ENCODE measurements at places on chromosomes 2 and 18.
A peak's percentile ranks its signal among the peaks of the same experiment; 100 is the strongest.

GRCh38 chr18:79604205-79604912, 75.2 kb upstream of the CTDP1 start:
- no peak for DNase-seq

- DNase-seq: no peak
These were observed 54.5 kb downstream of the MEMO1 start for GRCh38 chr2:31956312-31956711.

- no peak for DNase-seq
These were observed 117.4 kb upstream of the CWC22 start for GRCh38 chr2:180124273-180125139.

GRCh38 chr2:37575780-37576179, 95.7 kb downstream of the CDC42EP3 start:
- DNase-seq: no peak

- DNase-seq: no peak
These were observed 1.4 kb downstream of the C1QL2 start for GRCh38 chr2:119156891-119157773.

GRCh38 chr2:95158891-95159619, 593 bp downstream of the ZNF514 start:
- DNase-seq: peak; percentile 46

DNA sequence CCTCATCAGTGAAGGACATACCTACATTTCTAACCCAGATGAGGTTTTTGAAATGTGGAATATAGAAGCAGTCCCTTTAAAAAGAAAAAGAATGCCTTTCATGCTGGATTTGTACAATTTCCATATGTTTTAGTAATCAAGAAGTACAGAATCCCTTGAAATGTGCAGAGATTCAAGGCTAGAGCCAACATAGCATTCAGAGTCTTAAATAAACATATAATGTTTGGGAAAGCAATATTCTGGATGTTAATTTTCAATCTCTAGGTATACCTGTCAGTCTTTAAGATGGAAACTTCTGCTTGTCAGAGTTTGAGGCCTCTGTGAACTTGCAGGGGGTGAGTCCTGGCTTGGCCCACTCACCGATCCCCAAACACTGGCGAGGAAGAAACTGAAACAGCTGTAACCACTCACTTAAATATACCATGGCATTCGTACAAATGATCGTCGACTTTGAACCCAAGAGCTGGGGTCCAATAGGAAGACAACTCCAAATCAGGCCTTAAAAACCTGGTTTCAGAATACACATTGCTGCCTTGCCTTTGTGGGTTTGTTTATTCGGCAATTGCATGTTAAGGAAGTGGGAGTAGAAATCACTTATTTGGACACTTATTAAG, 132.8 kb upstream of the NCK2 start:
- DNase-seq: no peak

- DNase-seq: no peak
These were observed 652.0 kb downstream of the DPP10 start for GRCh38 chr2:115094441-115094840.

DNA sequence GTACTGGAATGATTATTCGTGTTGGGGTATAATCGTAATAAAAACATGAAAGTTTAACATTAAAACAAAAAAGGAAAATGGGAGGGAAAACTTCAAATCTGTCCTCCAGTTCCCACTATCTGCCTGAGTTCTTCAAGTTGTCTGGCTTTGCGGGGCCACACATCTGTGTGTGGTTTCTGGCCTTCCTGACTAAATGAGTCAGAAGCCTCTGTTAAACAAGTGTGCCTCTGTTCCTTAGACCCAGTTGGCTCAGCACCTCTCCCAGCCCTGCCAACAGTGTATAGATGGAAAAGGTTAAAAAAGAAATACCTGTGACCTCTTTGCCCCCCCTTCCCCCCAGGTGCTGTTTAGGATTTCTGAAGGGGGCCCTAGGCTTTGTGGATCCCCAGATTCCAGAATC, 30.2 kb downstream of the XDH start:
- DNase-seq: no peak

DNA sequence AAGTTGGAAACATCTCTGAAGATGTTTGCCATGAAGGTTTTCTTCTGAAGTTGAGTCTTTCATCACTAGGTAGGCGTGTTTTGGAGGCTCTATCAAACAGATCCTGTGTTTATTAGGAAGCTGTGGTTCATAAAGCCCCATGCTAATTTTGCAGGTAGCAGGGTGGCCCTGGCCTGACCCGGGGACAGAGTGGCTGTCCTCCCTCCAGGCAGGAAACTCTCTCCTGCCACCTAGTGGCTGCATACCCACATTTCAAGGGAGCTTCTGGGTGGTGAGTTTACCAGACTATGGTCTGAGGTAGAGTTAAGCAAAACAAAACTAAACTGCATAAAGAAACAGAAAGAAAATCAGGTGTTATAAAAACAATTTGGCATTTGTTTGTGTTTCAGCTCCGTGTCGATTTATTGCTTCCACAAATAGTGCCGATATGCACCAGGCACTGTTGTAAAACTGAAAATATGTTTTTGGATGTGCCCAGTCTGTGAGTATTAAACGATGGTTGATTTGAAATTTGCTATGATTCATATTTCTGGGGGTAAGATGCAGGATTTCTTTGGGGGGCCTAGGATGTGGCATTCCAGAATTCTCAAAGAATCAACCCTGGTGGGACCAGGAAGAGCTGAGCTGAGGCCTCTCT, 26.0 kb upstream of the IL37 start:
- DNase-seq: peak; percentile 57

DNA sequence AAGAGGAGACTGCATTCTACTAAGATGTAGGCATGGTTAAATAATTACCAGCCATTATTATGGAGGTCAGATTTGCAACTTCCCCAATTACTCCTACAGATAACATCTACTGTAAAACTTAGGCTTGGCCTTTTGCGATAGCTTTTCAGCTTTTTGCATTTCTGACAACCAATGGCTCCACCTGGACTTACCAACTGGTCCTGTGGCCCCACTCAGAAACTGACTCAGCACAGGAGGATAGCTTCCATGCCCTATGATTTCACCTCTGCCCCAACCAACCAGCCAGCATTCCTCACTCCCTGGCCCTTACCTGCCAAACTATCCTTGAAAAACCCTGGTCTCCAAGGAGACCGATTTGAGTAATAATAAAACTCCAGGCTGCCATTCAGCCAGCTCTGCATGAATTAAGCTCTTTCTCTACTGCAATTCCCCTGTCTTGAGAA, 28.2 kb downstream of the TUBB6 start:
- DNase-seq: no peak

DNA sequence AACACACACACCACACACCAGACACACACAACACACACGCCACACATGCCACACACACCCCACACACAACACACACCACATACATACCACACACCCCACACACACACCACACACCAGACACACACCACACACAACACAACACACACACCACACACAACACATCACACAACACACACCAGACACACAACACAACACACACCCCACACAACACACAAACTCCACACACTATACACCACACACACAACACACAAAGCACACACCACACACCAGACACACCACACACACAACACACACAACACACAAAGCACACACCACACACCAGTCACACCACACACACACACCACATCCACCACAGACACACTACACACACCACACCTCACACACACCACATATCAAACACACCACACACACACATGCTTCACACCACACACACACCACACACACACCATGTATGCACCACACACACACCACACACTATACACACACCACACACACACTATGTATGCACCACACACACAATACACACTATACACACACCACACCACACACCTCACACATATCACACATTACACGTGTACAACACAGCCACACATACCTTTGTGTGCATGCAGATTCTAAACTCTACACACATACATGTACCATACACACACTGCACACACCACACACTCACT, 72.2 kb downstream of the TMEM18 start:
- DNase-seq: no peak

- DNase-seq: no peak
These were observed 21.8 kb downstream of the MTCL1 start for GRCh38 chr18:8726963-8727705.

- DNase-seq: no peak
These were observed 18.4 kb downstream of the KCNK3 start for GRCh38 chr2:26710743-26711456.

DNA sequence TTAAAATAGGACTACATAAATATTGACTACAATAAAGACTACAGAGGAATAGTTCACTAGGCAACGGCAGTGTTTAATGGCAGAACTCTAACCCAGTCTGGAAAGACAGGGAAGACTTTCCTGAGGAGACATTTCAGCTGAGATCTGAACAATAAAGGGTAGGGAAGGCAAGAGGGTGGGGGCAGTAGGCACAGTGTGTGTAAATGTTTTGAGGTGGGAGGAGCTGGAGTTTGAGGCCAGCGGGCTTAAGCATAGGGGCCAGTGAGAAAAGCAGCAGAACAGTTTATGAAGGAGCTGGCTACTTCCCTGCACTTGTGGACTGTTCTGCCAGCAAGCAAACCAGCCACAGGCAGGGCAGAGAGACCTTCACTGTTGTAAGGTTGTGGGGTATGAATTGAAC, 76.6 kb upstream of the UGP2 start:
- DNase-seq: no peak

DNA sequence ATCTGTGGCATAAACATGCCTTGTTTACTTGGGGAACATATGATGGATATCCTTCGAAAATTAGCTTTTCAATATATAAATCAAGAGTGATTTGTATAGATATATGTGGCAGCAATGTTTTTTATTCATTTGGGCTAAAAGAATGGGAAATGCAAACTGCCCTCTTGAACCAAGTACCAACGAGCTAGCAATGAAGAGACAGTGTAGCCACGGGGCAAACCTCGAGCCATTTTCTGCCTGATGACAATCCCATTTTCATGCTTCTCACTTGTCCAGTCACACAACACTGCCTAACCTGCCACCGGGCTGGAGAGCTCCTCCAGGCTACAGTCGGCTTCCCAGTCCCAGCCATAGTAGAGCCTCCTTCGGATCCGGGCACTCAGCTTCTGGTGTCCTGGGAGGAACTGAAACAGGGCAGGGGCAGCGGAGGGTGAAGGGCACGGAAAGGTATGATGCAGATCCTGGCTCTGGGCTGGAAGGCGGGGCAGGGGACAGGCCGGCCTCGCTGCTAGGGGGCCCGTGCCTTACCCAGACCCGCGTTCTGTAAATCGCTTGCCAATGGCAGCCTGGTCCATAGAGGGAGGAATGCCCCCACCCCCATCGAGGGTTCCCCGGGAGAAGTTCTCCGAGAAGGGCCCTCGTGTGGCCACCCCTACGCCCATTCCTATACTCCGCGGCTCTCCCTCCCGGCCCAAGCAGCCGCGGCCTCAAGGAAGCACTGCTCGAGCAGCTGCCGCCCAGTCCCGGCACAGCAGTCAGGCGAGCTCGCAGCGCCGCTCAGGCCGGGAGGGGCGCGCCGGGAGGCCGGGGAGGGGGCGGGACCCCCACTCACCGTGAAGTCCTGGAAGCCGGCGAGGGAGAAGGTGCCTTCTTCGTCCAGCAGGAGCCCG, 552 bp downstream of the CNPPD1 start:
- no peak for DNase-seq

DNA sequence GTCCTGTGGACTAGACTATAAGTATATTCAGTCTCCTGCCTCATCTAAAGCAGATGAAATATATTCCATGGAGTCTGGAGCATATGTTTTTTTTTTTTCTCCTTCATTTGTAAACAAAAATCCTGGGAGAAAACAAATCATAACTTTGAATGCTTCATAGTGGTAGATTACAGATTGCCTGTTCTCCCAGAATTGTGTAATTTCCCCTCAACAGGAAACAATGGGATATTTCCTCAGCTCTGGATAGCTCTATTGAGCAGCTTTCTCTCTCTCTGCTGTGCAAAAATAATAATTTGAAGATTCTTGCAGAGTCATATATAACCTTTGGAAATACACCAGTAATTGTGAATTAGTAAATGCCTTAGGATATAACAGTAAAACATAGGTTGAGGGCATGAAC, 1406.6 kb upstream of the ACVR2A start:
- DNase-seq: no peak

DNA sequence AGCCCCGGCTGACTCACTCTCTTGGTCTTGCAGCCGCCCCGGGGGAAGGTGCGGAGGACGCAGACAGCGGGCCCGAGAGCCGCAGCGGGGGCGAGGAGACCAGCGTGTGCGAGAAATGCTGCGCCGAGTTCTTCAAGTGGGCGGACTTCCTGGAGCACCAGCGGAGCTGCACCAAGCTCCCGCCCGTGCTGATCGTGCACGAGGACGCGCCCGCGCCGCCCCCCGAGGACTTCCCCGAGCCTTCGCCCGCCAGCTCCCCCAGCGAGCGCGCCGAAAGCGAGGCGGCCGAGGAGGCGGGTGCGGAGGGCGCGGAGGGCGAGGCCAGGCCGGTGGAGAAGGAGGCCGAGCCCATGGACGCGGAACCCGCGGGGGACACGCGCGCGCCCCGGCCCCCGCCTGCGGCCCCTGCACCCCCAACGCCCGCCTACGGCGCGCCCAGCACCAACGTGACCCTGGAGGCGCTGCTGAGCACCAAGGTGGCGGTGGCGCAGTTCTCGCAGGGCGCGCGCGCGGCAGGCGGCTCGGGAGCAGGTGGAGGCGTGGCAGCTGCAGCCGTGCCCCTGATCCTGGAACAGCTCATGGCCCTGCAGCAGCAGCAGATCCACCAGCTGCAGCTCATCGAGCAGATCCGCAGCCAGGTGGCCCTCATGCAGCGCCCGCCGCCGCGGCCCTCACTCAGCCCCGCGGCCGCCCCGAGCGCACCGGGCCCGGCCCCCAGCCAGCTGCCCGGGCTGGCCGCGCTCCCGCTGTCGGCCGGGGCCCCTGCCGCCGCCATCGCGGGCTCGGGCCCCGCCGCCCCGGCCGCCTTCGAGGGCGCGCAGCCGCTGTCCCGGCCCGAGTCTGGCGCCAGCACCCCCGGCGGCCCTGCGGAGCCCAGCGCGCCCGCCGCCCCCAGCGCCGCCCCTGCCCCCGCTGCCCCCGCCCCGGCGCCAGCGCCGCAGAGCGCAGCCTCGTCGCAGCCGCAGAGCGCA, 12.7 kb downstream of the SALL3 start:
- DNase-seq: no peak

- no peak for DNase-seq
These were observed 34.9 kb downstream of the CCDC88A start for GRCh38 chr2:55384786-55385185.

DNA sequence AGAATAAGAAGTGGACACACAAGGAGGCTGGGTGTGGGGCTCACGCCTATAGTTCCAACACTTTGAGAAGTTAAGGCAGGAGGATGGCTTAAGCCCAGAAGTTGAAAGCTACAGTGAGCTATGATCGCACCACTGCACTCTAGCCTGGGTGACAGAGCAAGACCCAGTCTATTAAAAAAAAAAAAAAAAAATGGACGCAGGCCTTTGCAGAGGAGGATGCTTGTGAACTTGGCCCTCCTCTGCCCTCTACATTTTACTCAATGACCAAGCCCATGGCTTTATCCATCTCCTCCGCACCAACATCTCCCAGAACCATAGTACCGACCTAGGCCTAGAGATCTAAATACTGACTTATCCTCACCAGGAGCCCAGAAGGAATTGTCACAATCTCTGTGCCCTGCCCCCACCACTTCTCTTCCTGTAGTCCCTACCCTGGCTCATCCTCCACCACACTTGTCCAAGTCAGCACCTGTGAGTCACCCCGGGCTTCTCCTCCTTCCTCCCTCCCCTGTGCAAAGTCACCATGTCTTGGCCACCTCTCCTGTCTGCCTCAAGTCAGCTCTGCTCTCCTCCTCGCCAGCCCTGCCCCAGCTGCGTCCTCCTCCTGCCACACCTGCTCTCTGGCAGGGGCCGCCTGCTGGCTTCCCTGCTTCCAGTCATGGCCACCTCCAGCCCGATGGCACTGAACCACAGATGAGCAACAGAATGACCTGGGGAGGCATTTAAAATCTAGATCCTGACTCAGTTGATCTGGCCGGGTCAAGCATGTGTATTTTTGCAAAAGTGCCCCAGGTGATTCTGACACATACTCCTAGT, 35.8 kb upstream of the ASPRV1 start:
- no peak for DNase-seq

GRCh38 chr18:78422336-78422735, 557.3 kb upstream of the SALL3 start:
- DNase-seq: no peak
